ENCODE measurements at places on chromosomes 7 and 10.

DNA sequence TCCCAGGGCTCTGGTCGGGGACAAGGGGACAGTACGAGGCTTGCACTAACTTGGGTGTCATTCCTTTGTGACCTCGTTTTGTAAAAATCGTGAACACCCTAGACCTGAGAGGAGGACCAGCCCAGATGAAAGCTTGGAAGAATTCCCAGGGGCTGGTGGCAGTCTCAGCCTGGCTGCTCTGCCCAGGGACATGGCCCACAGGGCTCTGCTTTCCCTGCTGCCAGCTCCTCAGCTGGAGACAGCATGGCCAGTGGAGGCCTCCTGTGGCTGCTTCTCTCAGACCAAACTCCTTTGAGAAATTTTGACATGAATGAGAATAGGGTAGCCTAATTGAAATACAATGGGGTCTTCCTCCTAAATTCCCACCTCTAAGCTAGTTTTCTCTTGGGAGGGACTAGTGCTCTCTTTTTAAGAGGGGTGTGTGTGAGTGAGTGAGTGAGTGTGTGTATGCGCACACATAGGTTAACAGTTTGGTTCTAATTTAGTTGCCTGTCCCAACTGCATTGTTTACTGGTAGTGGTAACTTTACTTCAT lies 140.3 kb upstream of the EFCAB10 start:
- DNase-seq: no peak

- DNase-seq: no peak
Measured at GRCh38 chr10:132703419-132704007, 82.4 kb downstream of the NKX6-2 start.

- no peak for DNase-seq
Measured at GRCh38 chr10:76902949-76903348, 734.7 kb downstream of the KCNMA1 start.

- no peak for DNase-seq
Measured at GRCh38 chr7:111096997-111097396, 6.1 kb downstream of the LRRN3 start.

DNA sequence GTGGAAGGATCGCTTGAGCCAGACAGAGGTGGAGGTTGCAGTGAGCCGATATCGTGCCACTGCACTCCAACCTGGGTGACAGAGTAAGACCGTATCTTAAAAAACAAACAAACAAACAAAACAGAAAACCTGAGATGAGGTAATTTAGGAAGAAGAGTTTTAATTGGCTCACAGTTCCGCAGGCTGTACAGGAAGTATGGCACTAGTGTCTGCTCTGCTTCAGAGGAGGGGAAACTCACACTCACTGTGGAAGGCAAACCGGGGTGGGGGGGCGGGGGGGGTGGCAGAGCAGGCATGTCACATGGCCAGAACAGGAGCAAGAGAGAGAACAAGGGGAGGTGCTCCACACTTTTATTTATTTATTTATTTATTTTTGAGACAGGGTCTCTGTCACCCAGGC lies 5.1 kb downstream of the UBE2D4 start:
- DNase-seq: no peak

DNA sequence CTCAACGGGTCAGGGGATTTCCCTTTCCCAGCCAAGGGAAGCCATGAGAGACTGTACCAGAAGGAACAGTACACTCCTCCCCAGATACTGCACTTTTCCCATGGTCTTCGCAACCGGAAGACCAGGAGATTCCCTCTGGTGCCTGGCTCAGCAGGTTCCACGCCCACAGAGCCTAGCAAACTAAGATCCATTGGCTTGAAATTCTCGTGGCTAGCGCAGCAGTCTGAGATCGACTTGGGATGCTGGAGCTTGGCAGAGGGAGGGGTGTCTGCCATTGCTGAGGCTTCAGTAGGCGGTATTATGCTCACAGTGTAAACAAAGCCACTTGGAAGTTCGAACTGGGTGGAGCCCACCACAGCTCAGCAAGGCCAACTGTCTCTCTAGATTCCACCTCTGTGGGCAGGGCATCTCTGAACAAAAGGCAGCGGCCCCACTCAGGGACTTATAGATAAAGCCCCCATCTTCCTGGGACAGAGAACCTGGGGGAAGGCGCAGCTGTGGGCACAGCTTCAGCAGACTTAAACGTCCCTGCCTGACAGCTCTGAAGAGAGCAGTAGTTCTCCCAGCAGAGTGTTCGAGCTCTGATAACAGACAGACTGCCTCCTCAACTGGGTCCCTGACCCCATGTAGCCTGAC lies 29.6 kb downstream of the SLC16A12 start:
- no peak for DNase-seq

- DNase-seq: no peak
Measured at GRCh38 chr7:22338877-22339276, 18.1 kb downstream of the RAPGEF5 start.

DNA sequence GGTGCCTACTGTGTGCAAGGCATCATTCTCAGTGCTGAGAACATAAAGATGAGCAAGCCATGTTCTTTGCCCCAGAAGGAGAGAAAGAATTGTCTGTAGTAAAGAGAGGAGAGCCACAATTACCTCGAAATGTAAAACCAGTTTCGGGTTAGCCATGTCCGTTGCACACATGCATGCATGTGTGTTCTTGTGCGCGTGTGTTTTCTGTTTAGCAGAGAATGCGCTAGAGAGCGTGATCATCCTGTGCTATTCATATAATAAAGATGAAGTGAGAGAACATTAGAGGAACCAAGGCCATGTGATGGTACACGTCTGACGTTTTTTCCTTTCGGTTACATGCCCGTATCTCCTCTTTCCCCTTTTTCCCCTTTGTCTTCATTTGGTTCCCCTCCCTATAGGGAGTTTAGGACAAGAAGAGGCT lies 158.2 kb downstream of the CELF2 start:
- DNase-seq: no peak

GRCh38 chr10:3427950-3428354 lies 255.4 kb upstream of the PITRM1 start:
- DNase-seq: no peak

DNA sequence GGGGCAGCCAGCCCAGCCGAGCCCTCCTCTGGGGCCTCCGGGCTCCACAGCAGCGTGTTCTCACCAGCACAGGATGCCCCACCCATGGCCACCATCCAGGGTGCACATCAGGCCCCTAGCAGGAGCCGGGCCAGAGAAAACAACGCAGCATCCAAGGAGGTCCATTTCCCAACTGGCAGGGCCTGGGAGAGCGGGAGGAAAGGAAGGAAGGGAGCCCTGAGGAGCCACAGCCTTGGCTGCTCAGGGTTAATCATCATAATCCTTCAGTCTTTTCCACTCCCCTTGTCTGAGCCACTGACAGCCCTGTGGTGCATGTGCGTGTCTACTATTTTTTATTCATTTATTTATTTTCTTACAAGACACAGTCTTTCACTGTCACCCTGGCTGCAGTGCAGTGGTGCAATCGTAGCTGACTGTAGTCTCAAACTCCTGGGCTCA lies 3.6 kb downstream of the PLAC9 start:
- no peak for DNase-seq

GRCh38 chr7:55502124-55502857 lies 70.0 kb downstream of the VOPP1 start:
- DNase-seq: no peak

DNA sequence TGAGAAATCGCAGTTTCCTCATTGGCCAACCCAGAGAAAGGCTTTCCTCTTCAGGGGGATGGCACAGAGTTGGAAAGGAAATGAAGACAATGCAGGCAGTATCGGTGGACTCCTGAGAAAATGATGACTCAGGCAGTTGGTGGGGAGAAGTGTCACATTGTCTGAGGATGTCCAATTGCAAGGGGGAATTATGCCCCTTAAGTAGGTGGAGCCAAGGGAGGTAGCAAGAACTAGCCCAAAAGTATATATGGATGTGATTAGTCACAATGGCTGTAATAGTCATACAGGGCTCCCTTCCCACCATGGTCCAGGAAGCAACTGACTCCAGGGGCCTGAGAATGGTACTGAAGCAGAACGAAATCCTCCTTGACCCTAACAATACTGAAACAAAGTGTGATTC lies 58.3 kb upstream of the EGFR start:
- DNase-seq: peak; percentile 99

- no peak for DNase-seq
Measured at GRCh38 chr7:127782654-127783559, 130.9 kb downstream of the SND1 start.

DNA sequence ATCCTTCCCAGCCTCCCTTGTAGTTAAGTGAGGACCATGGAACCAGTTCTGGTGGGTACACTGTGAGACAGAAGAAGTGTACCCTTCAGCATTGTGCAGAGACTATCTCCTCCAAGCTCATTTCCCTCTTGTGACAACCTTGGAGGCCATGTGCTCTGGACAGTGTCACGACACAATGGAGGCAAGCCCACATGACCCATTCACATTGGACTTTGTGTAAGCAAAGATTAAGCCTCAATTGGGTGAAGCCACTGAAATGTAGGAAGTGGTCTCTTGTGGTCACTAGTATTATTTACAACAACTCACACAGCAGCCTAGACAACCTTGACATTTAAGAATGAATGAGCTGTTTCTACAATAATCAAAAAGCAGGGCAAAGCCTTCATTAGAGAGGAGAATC lies 124.2 kb downstream of the INHBA start:
- DNase-seq: peak; percentile 45

- DNase-seq: no peak
Measured at GRCh38 chr10:100382553-100382952, 35.5 kb downstream of the SCD start.

DNA sequence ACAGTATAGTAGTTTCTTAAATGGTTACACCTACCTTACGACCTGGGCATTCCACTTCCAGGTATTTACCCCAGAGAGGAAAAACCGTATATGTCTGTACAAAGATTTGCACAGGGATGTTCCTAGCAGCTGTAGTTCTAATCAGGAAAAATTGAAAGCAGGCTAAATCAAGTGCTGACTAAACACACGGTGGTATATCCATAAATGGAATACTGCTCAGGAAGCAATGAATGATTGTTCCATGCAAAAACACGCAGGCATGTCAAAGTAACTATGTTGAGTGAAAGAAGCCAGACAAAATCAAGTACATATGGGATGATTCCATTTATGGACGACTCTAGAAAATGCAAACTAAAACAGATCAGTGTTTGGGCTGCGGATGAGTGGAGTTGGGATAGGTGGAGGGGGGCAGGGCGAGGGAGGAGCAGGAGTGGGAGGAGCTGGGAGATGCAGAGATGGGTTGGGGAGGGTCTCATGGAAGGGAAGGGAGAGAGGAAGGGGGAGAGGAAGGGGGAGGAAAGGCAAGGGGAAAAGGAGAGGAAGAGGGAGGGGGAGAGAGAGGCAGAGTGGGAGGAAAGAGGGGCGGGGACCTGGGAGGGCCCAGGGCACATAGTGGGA lies 484 bp upstream of the MSRB2 start:
- DNase-seq: no peak

DNA sequence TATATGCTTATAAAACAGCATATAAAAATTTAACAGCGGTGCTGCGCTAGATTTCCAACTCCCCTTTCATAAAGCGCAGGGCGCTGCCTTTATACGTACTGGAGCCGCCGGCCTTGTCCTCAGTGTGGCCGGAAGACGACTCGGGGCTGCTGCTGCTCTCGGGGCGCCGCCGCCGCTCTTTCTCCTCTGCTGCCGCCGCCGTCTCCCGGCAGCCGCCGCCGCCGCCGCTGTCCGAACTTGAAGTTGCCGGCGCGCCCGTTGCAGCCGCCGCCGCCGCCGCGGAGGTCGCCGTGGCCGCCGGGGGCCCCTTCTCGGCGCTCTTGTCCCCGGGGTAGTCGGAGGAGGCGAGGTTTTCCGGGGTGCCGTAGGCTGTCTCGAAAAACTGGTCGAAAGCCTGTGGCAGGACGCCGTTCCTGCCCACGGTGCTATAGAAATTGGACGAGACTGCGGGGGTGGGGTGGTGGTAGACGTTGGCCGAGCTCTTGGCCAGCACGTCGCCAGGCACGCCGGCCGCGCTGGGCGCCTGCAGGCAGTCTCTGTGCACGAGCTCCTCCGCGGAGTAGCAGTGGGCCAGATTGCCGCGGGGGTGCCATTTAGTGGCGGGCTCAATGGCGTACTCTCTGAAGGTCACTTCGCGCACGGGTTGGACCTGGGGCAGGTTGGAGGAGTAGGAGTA lies 557 bp downstream of the HOXA11 start:
- peak; percentile 49 for DNase-seq

DNA sequence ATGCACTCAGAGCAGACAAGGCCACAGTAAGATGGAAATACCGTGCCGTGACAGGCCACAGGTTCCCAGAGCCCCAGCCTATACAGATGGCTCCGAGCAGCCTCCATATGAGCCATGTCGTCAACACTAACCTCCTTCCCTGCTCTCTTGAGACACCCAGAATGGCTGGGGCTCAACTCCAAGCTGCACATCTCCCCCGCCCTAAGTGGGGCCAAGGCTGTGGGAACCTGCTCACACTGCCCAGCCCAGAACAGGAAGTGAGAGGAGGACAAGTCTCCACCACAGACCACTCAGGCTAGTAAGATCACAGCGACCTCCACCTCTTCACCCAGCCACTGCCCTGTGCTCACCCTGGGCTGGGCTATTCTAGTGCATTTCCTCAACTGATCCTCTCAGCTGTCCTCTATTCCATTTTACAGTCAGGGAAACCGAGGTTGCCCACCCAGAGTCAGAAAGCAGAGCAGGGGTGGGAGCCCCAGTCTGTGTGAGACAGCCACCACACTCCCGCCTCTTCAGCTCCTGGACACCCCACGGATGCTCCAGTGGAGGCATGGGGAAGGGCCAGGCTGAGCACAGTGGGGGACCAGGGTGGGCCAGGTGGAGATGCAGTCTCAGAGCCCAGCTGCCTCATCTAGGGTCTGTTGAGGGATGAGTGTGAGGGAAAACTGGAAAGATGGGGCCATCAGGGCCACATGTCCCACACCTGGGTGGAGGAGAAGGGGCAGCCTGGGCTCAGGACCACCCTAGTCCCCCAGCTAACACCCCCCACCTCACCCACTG lies 11.6 kb downstream of the GRID1 start:
- no peak for DNase-seq

- no peak for DNase-seq
Measured at GRCh38 chr10:4022473-4022872, 237.5 kb upstream of the KLF6 start.

- DNase-seq: peak; percentile 36
Measured at GRCh38 chr10:91006001-91006751, 85.3 kb upstream of the ANKRD1 start.

GRCh38 chr10:70551971-70552422 lies 50.5 kb downstream of the PRF1 start:
- no peak for DNase-seq

DNA sequence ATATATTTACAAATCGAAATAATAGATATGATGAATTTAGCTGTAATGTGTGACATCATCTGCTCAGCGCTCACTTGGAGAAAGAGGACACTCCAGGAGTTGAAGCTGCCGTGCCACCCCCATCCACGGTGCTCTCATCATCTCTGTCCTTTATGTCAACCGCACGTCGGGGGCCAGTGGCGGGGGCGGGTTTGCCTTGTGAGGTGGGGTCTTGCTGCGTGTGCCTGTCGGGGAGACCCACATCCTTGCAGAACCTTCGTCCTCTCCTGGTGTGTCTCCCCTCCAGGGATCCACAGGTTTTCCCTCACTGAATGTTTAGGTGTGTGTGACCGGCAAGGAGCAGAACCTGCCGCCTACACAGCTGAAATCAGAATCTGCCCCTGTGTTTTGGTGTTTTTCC lies 71.6 kb downstream of the INPP5A start:
- DNase-seq: no peak

Measured in RCC 7860 (cell line).